ENCODE measurements at places on chromosomes 1 and 21.

DNA sequence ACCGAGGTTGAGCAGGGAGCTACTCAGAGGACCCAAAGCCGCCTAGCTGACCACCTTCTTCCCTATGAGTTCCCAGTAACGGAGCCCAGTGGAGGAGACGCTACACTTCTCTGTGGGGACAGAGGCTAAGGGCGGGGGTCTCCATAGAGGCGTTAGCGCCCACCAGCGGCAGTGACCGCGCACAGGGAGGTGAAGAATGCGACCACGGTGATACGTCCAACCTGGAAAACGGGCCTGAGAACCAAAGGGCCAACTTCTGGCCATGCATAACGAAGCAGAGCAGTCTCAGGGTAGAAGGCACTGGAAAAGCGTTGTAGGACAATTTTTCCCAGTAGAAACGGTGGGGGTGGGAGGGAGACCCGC, 400 bp upstream of the COG2 start:
- no peak for DNase-seq

DNA sequence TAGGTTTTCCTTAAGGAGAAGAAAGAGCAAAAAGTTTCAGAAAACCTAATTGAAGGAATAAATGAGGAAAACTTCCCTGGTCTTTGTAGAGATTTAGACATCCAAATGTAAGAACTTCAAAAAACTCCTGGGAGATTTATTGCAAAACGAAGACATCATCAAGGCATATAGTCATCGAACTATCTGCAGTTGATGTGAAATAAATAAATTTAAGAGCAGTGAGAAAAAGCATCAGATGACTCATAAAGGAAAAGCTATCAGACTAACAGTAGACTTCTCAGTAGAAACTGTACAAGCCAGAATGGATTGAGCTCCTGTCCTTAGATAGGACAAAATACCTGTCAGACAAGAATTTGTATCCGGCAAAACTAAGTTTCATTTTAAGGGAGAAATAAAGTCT, 569.4 kb upstream of the ADAMTS5 start:
- DNase-seq = no peak

DNA sequence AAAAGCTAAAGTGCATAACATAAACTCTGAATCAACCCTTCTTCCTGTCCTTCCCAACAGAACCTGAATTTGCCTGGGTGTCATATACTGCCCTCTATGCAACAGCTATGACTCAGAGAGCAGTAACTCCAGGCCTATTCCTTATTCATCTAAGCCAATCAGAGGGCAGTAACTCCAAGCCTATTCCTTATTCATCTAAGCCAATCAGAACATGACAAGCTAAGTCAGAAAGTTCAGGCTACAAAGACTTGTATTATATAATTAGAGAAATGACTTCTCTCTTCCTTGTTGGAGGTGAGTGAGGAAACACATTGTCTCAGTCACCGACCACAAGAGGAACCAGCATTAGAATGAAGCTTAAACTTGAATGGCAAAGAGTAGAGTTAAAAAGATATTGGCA, 26.2 kb upstream of the TADA1 start:
- peak; percentile 29 for DNase-seq

DNA sequence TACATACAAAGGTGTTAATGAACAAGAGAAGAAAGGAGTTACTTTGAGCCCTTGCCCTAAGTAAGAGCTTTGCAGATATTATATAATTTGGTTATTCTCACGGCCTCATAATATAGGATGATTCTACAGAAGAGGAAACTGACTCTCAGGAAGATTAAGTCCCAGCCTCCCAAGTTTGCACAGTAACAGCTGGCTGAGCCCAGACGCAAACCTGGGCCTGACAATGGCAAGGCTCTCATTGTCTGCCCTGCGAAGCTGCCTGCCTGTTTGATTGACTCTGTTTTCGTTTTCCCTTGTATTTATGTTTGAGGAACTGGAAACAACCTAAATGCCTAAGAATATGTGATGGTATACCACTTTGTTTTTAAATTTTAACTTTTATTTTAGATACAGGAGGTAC, 76.2 kb upstream of the PGBD5 start:
- DNase-seq = no peak
